ENCODE measurements at places on chromosomes 7 and 10.

DNA sequence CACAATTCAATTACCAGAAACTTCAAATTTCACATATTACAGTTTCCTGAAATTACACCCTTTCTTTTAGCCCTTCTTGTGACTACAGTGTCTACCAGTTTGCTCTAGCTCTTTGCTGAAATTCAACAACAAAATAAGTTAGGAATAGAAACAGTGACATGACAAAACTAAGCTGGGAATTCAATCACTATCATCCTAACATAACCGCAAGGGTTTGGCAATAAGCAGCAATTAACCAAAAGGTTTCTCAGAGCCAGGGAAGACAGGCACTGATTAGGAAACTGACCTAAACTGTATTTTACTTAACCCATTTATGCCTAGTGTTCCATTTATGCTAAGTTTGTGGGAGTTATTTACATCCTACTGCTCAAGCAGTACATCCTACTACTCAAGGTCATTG lies 31.3 kb downstream of the HIBADH start:
- no peak for DNase-seq

DNA sequence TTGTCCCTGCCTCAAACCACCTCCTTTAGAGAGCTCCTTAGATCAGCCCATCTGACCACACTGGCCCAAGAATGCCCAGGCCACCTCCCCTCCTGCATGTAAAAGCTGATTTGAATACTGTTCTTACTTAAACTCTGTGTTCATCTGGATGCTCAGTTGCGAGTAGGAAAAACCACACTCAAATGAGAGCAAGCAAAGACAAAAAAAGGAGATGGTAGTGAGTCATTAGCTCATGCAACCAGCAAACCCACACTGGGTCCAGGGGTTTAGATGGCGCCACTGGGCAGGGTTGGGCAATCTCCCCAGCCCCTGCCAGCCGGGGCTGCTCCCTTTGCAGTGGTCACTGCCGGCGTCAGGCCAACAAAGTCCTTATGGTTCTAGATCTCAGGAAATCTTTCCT lies 32.7 kb downstream of the TSPAN15 start:
- DNase-seq, result no peak

- DNase-seq, result peak; percentile 41
Observed at GRCh38 chr10:12482587-12482986, 133.2 kb downstream of the CAMK1D start.

DNA sequence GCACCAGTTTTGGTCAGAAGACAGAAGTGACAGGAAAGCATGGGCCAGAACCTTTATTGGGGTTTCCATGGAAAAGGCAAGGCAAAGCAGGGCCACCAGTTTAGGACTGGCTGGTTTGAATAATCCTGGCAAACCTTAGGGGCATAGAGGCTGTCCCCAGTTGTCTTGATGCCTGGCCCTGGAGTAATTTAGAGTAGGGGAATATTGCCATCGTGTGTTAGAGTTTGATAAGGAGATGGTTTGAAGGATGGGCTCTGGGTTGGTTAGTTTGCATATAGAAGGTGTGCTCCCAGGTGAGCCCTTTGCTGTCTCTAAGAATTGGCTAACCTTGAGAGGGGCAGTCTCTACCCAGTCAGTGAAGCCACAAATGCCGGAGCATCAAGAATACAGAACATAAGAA lies 79.6 kb downstream of the ZNF777 start:
- no peak for DNase-seq

DNA sequence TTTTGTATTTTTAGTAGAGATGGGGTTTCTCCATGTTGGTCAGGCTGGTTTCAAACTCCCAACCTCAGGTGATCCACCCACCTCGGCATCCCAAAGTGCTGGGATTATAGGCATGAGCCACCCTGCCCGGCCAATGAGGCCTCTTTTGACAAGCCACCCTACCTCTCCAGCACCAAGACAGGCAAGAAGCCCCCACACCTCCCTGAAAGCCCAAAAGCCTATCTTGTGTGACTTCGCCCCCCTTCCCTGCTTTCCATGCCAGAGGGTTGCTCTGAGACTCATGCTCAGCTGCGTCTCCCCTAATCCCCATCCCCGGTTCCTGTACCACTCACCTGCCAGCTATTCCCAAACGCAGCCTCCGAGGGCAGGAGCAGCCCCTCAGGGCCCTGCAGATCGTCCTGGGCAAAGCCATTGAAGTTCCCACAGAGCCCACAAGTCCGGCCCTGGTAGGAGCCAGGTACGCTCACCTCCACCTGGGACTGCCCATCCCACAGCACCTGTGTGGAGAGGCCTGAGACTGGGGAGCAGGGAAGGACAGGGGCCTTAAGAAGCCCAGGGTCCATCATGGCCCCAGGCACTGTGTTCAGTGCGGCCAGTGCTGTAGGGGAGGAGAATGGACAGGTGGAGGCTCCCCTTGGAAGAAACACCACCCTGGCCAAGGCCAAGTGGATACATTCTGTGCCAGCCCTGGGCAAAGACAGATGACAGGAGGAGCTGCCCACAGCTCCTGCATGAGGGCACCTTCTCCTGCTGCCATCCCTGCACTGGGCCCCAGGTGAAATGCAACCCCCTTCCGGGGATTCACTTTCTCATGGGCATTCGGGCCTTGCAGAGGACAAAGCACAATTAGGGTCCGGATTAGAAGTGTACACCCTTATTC lies 15.8 kb downstream of the ATP6V1F start:
- DNase-seq, result peak; percentile 12

DNA sequence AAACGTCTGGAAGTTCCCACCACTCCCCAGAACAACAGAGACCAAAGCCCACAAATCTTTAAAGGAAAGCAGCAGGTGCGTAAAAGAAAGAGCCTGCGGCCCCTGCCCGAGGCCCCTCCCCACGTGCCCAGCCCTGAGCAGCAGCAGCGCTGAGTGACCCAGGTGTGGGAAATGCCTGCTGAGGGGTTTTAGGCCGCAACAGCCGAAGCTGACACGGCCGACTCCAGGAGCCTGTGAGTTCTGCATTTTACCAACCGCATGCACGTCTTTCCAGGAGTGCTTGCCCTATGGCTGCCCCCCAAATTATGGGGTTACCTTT lies 1.6 kb upstream of the KNDC1 start:
- DNase-seq, result no peak

GRCh38 chr10:129740532-129741279 lies 223.4 kb downstream of the EBF3 start:
- peak; percentile 11 for DNase-seq

DNA sequence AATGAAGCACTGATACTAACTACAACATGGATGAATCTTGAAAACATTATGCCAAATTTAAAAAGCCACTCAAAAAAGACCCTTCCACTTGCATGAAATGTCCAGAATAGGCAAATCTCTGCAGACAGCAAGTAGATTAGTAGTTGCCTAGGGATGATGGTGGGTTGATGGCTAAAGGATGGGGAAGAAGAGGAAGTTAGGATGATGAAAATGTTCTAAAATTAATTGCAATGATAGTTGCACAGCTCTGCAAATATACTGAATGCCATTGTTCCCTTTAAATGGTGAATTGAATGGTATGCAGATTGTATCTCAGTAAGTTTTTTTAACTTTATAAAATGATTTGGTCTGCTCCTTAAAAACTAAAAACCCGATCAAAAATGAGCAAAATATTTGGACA lies 7.3 kb upstream of the LIPA start:
- DNase-seq, result no peak

- no peak for DNase-seq
Observed at GRCh38 chr7:158949359-158949758, 93.0 kb downstream of the DYNC2I1 start.

GRCh38 chr10:96346295-96346694 lies 12.5 kb downstream of the OPALIN start:
- DNase-seq, result no peak

DNA sequence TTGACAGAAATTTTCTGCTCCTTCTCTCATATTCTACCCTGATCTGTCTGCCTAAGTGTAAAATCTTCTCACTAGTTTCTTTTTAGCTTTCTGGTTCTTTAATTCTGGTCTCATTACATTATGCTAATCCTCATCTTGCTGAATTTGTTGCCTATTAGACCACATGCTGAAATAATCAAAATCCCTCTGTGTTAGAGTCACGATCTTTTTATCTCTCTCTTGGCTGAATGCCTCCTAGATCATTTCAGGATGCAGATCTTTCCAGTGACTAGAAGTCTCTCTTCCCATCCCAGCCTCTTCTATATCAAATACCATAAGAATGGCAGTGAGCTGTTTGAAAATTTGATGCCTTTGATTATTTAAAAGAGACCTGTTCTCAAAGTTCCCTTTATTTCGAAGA lies 661.9 kb downstream of the SORCS1 start:
- DNase-seq, result no peak

- DNase-seq, result no peak
Observed at GRCh38 chr10:34348917-34349485, 466.1 kb downstream of the PARD3 start.

DNA sequence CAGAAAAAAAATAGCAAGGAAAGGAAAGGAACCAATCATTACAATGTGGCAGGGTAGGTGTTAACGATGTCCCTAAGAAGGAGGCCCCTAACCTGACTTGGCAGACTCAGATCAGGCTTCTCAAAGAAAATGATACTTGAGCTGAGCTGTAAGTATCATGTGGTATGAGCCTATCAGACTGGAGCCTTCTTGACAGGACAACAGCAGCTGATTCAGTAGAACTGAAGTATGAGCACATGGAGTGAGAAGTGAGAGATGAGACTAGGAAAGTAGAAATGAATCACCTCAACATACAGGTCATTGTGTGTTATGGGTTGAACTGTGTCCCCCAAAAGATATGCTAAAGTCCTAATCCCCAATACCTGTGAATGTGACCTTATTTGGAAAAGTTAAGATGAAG lies 66.3 kb downstream of the MTERF1 start:
- no peak for DNase-seq

- no peak for DNase-seq
Observed at GRCh38 chr10:96511044-96511945, 2.4 kb downstream of the TLL2 start.

DNA sequence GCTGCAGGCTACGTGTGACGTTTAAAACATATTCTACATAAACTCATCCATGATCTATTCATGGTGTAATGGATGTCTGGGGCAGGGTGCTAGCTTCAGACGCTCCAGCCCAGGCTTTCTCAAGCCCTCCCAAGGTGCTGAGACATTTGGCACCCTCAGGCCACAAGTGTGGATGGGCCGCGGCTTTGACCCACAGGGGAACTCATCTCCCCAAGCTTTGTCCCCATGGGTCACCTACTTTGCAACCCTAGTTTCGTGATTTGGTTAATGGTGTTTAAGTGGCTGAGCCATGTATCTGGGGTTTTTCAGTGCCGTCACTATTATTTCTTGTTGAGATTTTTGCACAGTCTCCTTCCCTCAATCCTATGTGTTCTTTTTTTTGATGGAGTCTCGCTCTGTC lies 66.0 kb downstream of the GRK5 start:
- no peak for DNase-seq

- DNase-seq, result no peak
Observed at GRCh38 chr7:113410796-113411195, 292.4 kb upstream of the SMIM30 start.

DNA sequence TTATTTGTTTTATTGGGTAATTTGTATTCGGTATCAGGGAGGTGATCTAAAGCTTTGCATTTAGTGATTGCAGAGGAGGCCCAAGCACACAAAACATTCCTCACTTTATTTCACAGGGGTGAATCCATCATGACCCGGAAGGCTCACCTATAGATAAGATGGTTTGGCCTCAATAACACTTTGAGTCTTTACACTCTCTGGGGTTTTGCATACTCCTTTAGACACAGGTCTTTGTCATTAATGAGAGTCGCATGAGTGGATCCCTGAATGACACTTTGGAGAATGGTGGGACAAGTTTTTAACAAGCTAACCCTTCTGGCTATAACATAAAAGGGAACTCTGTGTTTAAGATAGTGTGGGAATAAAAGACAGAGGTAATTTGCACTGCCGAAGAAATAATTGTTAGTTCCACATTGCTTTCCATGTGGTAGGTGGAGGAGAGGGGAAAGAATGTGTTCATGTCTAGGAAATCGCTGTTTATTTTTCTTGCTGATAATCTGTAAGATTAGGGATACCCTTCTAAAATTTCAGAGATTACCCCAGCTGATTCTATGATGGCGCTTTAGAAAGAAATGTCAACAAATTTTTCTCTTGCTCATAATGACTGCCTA lies 455.8 kb downstream of the TFEC start:
- no peak for DNase-seq

GRCh38 chr7:81707966-81708365 lies 61.9 kb downstream of the HGF start:
- no peak for DNase-seq

GRCh38 chr7:112575864-112576263 lies 95.1 kb downstream of the LSMEM1 start:
- no peak for DNase-seq

DNA sequence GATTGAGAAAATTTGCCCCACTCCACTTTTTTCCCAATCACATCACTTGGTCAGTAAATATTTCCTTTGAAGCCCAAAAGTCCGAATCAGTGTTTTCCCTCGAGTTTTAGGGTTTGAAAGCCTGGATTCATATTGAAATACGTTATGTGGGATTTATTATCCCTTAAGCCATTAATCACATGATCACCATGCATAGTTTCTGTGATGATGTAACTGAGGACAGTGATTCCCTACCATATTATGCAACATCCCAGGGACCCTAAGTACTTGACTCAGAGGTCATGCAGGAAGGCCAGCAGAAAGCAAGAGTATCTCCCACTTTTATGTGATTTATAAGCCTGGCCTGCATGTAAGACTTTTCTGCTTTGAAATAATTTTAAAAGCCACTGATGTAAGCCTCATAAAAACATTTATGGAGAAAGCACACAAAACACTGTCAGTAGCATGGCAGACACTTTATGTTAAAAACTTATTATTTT lies 630.6 kb upstream of the ZWINT start:
- DNase-seq, result no peak

- DNase-seq, result no peak
Observed at GRCh38 chr7:47202146-47202783, 379.6 kb downstream of the TNS3 start.

DNA sequence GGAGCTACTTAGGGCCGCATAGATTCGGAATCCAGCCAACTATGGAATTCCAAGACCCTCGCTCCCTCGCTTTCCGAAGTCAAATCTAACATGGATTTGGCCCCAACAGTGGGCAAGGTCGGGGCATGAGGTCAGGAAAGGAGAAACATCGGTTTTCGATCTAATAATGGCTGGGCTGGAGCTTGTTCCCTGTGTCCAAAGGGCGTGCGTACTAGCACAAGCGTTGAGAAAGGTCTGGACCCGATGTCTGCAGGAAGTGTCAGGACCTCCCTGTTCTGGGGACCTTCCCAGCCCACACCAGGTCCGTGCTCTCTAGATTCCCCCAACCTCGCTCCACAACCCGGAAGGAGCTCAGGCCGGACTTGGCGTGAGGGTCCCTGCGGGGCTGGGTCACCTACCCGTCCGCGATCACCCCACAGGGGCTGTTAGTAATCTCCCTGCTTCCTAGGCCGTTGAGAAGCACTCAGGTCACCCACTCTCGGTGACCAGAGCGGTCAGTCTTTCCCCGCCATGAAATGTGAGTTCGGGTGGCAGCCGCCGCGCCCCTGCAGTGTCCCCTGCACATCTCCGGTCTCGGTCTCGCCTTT lies 4.8 kb downstream of the FEZF1 start:
- DNase-seq, result peak; percentile 19
